ENCODE measurements at places on chromosomes 12 and 14.

GRCh38 chr12:121579190-121579791, 1.5 kb downstream of the KDM2B start:
- DNase-seq: no peak

DNA sequence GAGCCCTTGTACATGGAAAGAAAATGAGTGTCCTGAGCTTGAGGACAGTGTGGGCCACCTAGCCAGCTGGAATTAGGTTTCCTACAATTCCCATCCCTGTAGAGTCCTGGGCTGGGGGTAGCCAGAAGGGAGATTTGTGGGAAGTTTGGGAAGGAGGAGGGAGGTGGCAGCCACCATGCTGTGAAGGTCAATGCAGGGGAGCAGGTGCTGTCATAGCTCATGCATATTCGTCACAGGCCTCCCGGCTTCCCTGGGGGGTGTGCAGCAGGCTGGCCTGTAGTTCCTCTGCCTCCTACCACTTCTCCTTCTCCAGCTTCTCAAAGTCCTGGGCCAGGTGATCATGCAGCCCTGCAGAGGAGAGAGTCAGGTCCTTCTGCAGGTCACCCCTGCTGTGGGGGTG, 121.3 kb downstream of the TBX3 start:
- DNase-seq: no peak

- peak; percentile 49 for DNase-seq
These were observed 242.0 kb upstream of the MDGA2 start for GRCh38 chr14:47917344-47917954.

DNA sequence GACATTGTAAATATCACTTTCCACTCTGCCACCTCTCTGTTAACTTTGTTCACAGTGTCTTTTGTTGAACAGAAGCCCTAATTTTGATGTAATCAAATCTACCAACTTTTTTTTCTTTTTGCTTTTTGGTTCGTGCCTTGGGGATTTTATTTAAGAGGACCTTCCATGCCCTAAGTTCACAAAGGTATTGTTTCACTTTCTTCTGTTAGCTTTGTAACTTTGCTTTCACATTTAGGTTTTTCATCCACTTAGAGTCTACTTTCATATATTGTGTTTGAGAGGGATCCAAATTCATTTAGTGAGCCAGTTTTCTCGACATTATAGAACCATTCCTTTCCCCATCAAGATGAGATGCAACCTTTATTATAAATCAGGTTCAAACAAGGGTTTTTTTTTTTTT, 275.7 kb upstream of the CRY1 start:
- DNase-seq: no peak

DNA sequence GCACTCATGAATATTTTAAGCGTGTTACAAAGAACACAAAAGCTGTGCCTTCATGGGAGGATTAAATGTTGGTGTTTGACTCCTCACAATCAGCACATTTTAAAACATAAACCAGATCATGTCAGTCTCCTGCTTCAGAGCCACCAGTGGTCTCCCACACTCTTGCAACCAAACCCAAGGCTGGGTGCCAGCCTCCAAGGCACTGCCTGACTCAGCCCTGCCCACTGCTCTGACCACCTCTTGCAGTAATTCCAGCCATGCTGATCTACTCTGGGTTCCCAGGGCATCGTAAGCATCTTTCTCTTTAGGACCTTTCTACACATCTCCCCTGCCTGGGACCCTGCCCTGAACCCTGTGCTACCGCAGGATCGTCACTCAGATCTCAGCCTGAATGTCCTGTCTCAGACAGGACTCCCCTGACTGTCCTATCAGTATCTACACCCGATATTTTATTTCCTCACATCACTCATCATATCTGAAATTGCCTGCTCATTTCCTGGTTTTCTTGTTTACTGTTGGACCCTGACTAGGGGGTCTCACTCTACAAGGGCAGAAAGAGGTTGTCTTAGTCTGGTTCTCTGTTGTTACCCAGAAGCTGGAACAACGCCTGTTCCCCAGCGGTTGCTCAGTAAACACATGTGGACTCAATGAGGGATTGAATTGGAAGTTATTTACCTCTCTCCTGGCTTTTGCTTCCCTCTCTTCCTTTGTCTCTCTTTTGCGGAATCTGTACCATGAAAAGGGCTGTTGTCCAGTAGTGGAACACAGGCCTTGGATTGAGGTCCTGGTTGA, 449.8 kb downstream of the RAD51B start:
- DNase-seq: peak; percentile 57

DNA sequence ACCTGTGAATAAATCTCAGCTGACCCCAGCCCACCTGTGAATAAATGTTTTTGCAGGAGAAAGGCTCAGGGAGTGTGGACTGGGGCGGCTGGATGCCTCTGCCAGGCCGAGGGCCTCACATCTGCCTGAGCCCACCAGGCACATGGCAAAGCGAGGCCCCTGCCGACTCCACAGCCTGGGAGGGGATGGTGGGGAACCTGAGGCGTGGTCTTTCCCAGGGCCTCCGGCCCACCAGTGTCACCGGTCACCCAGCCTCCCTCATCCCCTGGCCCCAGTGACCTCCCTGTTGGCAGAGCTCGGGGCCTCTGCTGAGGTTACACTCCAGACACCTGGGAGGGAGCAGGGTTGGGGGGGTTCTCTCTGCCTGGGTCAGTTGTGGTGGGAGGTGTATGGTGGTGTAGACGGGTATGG, 8.2 kb downstream of the NOC4L start:
- DNase-seq: no peak

GRCh38 chr12:61629702-61630101, 630.5 kb upstream of the USP15 start:
- no peak for DNase-seq

DNA sequence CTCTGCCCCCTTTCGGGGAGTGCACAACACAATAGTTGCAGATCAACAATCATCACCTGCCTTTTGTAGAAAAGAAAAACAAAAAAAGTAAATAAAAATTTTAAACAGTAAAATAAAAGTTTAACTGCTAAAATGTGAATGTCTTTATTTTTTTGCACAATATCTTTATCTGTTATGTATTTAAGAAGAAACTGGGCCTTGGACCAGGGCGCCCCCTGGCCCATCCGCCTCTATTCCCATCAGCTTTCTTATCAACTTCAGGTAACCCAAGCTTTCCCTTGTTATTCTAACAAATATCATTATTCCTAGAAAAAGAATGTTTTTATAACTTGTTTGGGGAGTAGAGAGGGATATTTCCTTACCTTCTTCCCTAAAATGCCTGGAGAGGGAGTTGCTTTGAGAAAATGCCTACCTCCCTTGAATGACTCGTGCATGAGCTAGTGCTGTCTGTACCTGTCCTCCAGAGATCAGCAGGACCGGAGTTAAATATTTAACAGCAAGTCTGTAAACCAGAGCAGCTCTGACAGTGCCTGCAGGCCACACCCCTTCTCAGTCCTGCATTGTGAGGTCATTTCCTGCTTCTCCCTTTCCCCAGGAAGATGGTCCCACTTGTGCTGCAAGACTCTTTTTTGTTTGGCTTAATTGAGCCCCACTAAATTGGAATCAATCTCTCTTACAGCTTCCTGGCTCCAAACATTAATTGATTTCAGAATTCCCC, 192.8 kb upstream of the RGS6 start:
- no peak for DNase-seq

GRCh38 chr14:55662752-55663151, 82.7 kb downstream of the KTN1 start:
- DNase-seq: no peak

GRCh38 chr12:55874443-55874842, 31.7 kb upstream of the MMP19 start:
- DNase-seq: no peak

GRCh38 chr12:2384533-2385351, 332.0 kb downstream of the CACNA1C start:
- DNase-seq: no peak

DNA sequence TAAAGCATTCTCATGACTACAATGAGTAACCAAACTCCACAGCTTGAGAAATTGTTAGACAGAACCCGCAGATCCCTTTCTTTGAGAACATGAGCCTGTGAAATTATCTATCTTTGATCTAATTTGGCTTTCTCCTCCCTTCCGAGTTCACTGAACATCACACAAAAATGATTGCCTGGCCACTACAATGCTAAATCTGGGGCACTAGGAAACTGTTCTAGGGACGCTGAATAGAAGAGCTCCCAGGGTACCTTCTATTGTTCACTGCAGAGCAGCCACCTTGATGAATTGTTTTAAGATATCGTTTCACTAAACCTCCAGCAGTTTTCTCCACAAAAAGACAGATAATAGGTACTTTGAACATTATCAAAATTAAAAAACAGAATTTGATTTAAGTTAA, 47.5 kb downstream of the SINHCAF start:
- no peak for DNase-seq

DNA sequence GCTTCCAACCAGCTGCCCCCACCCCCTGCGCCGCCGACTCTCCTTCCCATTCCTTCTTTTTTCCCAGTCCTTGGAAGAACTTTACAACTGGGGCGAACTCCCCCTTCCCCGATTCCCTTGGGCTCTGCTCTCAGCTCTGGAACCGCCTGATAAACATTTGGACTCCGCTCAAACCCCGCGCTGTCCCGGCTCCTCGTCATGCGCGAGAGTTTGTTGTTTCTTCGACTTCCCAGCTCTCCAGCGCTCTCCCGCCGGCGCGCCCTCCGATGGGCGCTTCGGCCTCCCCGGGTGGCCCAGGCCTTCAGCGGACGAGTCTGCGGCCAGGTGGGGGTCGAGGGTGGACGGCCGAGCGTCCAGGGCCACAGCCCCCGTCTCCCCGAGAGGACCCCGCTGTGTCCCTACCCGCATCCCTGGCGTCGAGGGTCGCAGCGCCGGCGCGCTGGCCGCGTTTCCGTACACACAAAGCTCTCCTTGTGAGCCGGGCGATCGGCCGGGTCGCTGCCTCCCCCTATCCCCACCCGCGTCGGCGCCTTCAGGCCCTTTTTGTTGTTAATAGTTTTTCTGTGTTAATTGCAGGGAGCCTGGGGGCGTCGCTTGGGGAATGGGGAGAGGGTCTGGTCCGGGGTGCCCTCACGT, 847 bp downstream of the MMP14 start:
- DNase-seq: peak; percentile 50

GRCh38 chr14:90116444-90116843, 54.6 kb downstream of the KCNK13 start:
- no peak for DNase-seq

DNA sequence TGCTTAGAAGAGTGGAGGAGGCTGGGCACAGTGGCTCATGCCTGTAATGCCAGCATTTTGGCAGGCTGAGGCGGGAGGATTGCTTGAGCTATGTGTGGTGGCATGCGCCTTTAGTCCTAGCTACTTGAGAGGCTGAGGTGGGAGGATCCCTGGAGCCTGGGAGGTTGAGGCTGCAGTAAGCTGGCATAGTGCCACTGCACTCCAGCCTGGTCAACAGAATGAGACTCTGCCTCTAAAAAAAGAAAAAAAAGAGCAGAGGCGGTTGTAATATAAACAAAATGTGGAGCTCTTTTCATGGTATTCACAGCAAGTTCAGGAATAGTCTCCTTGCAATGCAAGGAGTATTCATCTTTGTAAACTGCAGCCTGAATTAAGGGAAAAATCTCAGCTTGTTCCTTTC, 27.2 kb downstream of the ARID2 start:
- no peak for DNase-seq

GRCh38 chr14:60632777-60633176, 16.5 kb downstream of the SIX1 start:
- no peak for DNase-seq

DNA sequence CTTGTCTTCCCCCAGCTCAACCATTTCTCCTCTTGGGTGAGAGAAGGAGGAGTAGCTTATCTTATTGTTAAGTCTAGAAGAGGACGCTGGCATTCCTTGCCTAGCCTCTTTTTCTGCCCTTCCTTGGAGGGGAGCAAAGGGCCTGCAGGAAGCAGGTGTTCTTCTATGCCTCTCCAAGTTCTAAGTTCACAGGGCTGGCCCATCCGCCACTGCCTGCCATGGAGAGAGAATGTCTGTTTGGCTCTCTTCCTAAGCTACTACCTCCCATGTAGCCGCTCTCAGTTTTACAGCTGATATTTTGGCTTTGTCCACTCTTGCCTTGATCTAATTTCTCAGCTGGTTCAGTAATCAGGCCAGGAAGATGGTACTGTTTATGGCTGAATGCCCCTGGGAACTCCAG, 201.2 kb downstream of the NTF3 start:
- no peak for DNase-seq

- no peak for DNase-seq
These were observed 977.2 kb upstream of the USP15 start for GRCh38 chr12:61282790-61283575.

DNA sequence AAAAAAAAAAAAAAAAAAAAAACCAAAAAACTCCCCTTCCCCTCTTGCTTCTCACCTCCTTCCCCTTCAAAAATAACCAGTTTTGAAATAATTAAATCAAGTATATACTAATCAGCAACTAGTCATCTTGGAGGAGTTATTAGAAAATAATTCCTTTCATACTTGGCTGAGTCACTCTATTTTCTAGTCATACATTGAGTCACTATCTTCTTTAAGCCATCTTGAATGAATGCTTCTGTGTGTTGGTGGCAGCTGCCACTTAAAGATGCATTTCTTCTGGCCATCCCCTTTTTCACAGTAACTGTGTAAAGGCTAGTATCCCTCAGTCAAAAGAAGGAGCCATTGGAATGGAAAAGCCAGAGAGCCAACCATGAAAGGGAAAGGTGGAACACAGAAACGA, 84.2 kb upstream of the TMEM263 start:
- no peak for DNase-seq

GRCh38 chr12:122867691-122868461, 28.0 kb downstream of the VPS37B start:
- DNase-seq: no peak

- no peak for DNase-seq
These were observed 80.4 kb upstream of the SINHCAF start for GRCh38 chr12:31406345-31406744.

- DNase-seq: no peak
These were observed 8.9 kb upstream of the FOXN3 start for GRCh38 chr14:89425931-89426330.

GRCh38 chr12:20560935-20561334, 134.2 kb upstream of the SLCO1C1 start:
- DNase-seq: no peak

- DNase-seq: peak; percentile 83
These were observed 16.4 kb upstream of the BTG1 start for GRCh38 chr12:92162079-92162478.

- no peak for DNase-seq
These were observed 21.4 kb upstream of the EID3 start for GRCh38 chr12:104282109-104282508.

GRCh38 chr12:25723336-25723735, 170.3 kb upstream of the LMNTD1 start:
- no peak for DNase-seq

DNA sequence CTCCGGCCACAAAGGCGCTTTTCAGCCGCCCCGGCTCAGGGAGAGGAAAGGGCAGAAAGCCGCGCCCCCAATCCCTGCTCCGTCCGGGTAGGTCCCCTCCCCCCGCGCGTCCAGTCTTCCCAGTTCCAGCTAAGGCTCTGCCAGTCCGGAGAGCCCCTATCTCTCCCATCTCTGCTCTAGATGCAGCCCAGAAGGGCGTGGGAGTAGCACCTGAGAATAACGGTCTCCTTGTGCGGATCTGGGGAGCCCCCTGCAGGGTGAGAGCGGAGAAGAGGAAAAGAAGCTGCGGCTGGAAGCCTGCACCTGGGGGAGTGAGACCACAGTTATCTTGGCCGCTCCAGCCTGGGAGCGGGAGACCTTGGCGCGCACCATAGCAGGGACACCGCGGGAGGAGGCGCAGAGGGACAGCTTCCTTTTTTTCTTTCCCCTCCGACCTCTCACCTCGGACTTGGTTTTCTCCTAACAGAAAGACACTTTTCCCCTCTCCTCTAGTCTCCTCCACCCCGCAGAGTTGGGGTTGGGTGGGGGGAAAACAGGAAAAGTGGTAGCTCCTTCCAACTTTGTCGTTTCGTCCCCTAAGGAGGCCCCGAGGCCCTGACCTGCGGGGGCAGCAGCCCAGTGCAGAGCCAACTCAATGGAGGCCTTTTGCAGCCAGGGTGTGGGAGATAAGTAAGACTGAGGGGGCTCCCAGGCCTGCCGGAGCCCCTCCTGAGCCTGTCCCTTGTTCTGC, 2.4 kb downstream of the DHH start:
- peak; percentile 16 for DNase-seq

Measured in inflammatory macrophage (primary cell).